ENCODE measurements at places on chromosomes 3 and 15.

DNA sequence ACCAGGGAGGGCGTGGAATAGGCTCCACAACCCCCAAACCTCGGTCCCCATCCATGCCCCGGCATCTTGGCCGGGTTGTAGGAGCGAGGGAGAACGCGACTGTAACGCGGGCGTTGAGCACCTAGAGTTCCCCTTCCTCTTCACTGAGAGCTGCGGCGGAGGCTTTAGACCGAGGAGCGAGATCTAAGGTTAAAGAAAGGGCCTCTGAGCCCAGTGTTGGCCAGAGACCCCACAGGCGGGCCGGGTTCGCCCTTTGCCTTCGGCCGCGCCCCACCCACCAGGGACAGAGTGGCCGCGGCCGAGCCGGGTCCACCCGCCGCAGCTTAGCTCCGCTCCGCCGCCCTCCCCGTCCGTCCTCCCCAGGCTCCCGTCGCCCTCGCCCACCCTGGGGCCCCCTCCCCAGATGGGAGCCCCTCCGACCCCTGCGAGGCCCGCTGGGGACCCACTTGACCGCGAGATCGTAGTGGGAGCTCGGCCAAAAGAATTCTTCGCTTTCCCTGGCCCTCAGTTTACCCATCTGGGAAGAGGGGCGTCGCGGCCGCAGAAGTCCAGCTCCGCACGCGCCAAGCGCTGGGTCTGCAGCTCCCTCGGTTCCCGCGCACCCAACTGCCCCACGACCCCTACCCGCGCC lies 425 bp downstream of the ANPEP start:
- DNase-seq = no peak

- no peak for DNase-seq
These were observed 165.6 kb downstream of the UBE2E2 start for GRCh38 chr3:23368731-23369130.

- no peak for DNase-seq
These were observed 72.7 kb upstream of the FLNB start for GRCh38 chr3:57935539-57935938.

DNA sequence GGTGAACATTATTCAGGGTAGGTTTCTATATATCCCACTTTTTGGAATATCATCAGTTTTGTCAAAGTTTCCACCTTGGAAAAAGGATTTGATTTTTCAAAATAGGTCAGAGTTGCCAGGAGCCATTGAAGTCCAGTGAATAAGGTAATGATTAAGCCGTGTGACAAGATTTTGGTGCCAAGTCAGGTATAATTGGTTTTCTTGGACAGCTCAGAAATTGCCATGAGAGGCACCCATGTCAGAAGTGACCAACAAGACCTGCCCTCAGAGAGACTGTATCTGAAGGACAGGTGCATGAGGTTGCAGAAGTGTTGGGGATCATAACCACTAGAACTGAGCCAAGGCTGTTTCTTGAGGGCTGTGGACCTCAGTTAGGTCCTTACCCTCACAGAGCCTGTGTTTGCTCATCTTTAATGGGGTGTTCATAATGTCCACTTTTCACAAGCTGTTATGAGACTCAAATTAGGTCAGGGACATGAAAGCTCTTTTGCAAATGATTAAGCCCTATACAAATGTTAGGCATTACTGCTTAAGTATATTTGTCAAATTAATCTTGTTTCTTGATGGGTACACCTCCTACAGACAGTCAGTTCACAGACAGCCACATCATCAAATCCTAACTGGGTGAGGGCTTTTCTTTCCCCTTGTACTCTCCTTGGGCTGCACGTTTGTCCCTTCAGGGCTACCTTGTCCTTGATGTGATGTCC lies 32.3 kb downstream of the CASR start:
- no peak for DNase-seq

DNA sequence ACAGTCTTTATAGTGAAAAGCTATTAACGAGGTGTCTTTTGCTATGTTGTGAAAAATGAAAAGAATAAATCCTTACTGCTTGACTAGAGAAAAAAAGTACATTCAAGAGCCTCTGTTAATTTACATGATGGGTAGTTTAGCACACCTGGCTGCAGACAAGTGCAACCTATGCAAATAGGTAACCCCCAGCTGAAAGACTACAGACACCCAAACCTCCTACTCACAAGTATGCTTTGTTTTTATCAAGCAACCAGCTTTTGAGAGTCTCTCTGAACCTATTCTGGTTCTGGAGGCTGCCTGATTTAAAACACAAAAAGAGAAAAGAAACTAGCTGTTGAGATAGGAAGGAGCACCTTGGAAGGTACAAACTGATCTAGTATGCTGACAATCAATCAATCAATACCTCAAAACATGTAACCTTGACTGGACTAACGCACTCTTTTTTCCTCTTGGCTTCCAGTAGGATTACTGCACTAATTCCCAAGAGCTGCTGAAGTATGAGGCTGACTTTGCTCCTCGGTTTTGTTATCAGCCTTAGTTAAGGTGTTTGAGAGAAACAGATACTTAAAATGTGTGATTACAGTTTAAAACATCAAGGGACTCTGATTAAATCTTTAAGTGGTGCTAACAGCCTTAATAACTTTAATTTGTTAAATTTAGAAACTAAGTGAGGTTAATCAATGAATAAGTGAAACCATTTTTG lies 63.6 kb downstream of the OSBPL10 start:
- no peak for DNase-seq

DNA sequence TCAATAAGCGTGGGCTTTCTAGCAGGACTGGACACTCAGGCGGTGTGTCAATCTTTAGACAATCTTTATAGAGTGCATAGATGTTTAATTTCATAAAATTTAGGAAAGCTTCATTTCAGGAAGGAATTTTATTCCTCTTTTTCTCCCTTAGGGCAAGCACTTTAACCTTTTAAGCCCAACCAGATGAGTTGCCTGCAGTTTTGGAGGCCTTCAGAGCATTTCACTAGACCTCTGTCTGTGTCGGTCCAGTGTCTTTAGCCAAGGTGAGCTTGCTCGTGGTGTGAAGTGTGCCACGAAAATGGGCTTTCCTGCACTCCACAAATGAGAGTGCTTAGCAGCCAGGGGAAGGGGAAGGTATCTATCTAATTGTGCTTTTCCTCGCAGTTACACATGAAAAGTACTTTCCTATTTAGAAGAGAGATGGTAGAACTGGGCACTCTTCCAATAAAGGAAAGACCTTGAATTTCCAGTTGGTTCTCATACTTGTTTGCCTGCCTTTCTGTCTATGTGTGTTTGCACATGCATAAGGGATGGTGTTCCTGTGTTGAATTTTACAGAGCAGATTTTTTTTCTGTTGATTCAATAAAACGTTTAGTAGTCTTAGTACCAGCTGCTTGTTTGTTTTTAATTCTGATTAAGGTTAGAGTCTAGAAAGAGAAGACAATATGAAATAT lies 53.6 kb downstream of the FEZF2 start:
- no peak for DNase-seq

DNA sequence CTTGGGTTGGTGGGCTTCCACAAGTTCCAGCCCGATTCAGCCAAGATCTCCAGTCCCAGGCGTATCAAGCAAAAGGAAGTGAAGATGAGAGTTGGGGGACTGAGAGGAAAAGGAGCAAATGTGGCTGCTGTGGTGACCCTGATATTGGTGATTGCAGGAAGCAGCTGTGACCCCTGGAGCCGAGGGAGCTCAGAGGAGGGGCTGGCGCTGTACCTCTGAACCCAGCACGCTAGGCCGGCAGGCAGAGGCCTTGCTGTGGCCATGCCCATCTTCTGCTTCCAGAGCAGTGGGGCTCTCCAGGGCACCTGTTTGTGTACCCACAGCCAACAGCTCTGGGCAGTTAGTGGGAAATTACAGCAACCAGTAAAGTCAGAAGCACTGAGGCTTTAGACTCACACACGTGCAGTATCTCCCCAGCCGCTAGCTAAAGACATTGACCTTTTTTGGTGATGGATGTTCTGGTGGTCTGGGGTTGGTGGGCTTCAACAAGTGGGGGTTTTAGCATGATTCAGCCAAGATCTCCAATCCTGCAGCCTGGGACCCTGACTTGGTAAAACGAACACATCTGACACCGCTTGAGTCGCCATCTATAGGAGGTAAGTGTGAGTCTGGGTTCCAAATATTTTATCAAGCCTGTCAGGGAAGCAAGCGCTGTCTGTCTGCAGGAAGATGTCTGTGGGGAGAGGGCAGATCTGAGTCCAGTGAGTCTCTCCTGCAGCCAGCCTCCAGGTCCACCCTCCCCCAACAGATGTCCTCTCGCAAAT lies 33.1 kb downstream of the TM2D3 start:
- no peak for DNase-seq

GRCh38 chr3:170475092-170475685 lies 56.5 kb downstream of the CLDN11 start:
- no peak for DNase-seq

DNA sequence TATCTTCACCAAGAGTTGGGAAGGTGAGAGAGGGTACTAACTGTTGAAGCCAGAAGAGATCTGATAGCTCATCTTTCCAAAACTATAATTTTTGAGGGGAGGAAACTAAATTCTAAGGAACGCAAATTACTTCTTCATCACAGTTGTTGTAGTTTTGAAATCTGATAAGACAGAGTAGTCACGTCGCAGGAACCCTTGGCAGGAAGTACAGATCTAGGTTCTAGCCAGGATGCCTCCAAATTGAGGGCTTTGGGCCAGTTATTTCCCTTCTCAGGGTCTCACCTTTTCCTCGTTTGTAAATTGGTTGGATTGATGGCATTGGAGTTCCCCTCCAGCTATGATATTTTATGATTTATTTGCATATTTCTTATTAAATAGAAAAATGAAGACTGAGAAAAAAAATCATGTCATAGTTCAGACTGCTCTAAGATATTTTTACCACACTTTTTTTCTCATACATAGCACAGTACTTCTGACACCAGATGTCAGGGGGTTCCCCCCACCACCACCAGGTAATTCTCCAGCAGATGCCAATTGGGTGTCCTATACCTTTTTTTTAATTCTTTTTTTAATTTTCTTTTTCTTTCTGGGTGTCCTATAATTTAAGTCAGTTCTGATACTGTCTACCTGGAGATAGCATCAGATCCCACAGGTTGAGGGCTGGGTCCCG lies 32.3 kb upstream of the APH1B start:
- no peak for DNase-seq

DNA sequence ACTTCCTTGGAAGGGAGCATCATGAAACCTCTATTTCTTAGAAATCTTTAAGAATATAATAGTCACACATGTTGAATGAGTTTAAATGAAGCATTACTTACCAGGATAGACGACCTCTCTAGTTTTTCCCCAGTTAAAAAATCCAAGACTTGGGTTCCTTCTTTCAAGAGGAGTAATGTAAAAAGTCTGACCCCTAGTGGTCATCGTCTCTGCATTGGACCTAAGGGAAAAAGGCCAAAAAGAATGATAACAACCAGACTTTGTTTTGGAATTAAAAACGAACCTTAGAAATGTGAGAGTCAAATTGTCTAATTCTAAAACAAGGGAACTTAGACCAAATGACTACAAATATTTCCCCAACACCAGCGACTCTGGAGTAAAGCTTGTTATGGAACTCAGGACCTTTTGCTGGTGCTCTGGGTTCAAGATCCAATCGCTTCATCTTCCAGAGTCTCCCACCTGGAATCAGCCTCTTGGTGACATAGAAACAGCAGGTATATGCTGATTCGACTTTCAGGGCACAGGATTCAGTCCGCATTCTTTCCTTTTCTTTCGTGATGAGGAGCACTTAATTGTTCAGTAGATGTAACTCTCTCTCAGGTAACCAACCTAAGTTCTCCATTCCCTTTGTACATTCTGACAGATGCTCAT lies 214.8 kb upstream of the TPRG1 start:
- no peak for DNase-seq

DNA sequence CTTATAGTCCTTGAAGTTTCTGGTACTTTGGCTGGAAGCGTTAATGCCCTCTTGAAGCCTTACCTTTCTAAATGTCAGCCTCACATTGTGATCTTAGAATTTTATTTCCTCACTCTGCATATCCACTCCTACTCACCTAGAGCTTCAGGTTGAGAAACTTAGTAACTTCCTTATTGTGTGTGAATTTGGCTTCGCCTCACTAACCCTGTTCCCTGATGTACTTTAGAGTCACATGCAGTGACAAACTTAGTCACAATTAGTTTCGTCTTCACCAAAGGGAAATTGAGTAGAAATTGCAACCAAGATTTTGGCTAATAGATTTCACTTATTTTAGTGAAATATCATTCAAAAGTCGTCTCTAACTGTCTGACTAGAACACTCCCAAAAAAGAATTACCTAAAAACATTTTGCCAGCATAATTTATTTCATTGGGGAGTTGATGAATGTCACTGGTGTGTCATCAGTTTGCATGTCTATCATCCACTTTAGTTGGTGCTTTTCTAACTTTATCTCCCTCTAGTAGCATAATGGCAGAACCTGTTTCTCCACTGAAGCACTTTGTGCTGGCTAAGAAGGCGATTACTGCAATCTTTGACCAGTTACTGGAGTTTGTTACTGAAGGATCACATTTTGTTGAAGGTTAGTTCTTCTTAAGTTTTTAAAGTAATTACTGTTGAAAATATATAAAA lies 960 bp downstream of the MFN1 start:
- no peak for DNase-seq

DNA sequence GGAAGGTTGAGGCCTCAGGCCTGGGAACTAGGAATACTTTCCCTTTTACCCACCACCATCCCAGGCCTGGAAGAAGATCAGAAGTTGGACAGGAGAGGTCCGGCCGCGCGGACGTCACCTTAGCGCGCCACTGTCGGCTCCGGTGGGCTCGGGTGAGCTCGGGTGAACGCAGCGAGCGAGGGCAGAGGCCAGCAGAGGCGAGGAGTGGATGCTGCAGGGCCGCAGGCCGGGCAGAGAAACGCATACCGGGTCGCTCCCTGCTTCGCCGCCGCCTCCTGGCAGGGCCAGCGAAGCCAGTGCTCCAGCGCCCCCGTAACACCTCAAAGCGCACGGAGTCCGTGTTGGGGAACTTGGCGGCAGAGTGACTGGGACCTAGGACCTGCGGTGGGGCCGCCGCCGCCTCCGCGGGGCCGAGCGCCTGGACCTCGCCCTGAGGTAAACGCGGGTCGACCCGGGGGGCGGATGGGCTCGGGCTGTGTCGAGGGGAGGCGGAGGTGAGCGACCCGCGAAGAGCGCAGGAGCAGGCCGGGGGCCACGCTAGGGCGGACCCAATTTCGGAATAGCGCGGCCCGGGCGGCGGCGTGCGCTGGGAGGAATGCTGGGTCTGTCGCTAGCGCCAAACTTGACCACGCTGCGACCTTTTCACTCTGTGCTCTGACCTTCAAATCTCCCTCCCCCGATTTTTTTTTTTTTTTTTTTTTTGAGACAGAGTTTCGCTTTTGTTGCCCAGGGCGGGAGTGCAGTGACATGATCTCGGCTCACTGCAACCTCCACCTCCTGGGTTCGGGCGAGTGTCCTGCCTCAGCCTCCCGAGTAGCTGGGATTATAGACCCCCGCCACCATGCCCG lies 1.6 kb downstream of the CYP11A1 start:
- DNase-seq = peak; percentile 87

GRCh38 chr15:89179966-89180875 lies 41.2 kb downstream of the RLBP1 start:
- no peak for DNase-seq

- peak; percentile 93 for DNase-seq
These were observed 3.4 kb downstream of the VILL start for GRCh38 chr3:37993820-37994638.
